ENCODE measurements at places on chromosomes 2 and 18.

DNA sequence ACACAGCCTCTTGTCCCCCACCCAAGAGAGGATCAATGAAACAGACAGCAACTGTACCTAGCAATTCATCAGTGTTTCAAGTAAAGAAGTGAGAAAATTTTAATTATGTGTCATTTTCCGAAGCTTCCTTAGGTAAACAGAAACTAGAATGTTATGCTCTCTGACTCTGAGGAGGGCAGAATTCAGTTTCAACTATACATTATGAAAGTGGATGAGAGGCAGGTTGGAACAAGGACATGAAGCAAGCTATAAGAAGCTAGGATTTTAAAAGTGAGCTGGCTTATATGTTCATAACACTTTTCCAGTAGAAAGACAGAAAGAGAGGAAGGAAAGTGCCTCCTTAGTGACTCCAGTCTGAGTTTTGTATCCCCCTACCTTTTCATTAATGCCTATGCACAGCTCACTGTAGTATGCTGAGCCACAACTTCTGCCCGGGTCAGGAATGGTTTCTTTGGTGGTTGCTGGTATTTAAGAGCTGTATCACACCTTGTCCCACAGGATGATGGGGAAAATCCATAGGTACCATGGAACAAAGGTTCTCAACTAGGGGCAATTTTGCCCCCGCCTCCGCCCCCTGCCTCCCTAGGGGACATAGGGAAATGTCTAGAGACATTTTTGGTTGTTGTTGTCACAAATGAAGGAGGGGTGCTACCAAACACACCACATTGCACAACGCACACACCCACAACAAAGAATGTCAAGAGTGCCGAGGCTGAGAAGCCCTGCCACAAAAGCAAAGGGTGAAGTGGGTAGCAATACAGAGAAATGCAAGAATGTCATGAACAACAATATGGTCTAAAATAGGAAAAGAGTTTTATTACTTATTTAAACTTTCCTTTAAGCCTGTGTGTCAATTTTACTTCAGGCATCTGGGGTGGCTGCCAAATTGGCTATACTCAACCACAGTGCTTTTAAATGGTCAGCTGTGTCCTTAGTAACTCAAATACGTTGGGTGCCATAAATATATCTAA, 161.0 kb upstream of the ZFP36L2 start:
- no peak for DNase-seq

- no peak for DNase-seq
Observed at GRCh38 chr2:78890935-78891334, 134.6 kb upstream of the REG3G start.

GRCh38 chr2:105488285-105488684, 89.4 kb upstream of the FHL2 start:
- DNase-seq, result no peak

DNA sequence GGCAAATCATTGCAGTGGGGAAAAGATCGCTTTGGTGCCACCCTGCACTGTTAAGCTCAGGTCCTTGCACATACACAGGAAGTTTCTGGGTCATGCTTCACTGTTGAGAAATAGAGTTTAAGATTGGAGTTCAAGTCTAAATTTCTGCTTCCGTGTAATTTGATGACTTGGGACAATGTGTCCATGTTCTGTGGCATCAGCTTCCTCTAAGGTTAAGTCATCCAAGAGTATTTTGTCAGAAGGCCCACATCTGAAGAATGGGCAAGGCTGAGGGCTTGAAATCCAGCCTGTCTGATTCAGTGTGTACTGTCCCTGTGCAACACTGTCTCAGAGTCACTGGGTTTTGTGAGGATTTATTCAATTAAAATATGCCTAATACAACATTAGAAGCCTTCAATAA, 880.7 kb downstream of the SUCLG1 start:
- DNase-seq, result no peak

GRCh38 chr2:17543848-17544247, 3.4 kb downstream of the VSNL1 start:
- no peak for DNase-seq

DNA sequence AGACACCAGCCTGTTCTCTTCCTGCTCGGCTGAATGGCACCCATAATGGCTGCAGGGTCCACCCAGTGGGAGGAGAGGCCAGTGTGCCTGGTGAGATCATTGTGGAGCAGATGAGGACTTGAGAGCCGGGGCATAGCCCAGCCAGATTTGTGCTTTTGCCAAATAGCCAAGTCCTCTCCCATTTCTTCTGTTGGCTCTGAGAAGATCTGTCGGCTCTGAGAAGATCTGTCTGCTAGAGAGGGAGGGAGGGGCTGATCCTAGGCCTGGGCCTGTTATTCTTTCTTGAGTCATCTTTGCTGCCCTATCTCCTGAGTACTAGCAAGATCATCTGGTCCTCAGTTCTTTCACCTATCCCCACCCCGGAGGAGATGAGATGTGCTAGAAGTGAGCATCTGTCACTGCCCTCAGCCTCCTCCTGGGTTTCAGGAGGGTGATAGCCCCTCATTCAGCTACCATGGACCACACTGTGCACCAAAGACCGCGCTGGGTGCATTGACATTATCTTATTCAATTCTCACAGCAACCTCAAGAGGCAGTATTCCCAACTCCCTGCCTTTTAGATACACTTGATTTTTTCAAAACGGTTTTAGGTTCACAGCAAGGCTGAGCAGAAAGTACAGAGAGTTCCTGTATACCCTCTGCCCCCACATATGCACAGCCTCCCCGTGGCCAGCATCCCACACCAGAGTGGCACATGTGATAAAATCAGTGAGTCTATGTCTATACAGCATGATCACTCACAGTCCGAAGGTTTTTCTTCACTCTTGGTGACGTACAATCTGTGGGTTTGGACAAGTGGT, 98.6 kb downstream of the CAPN13 start:
- no peak for DNase-seq

DNA sequence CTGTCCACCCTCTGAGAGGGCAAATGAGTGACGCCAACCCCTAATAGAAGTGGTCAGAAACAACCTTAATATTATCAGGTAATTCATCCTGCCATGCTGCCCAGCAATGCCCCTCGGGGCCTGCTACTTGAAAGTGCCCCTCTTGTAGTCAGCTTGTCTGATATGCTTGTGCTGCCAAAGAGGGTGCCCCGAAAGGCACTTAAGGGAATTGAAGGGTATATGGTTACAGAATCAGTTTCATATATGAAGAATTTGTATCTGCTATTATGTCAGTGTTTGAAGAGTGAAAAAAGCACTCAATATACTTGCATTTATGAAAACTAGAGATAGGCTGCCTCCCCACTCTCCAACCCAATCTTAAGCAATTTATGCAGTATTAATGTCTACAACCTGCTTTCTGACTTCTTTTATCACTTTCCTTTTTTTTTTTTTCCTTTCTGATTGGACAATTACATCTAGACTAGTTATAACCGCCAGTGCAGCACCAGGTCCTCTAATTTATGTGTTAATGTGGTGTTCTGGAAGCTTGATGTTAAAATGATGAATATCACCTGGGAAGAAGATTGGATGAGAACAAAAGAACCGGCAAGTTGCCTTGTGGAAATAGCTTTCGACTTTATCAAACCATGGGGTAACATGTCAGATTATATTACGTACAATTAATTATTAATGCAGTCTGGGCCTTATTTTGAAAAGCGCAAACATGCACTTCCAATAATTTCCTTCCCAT, 646.9 kb upstream of the ACVR2A start:
- DNase-seq, result no peak

GRCh38 chr2:120228503-120228902, 5.3 kb upstream of the TMEM185B start:
- no peak for DNase-seq

GRCh38 chr2:30371772-30372373, 75.2 kb upstream of the LCLAT1 start:
- DNase-seq, result no peak

- DNase-seq, result no peak
Observed at GRCh38 chr2:211766689-211767088, 771.9 kb downstream of the ERBB4 start.

- peak; percentile 1 for DNase-seq
Observed at GRCh38 chr2:188869550-188869949, 104.6 kb upstream of the COL3A1 start.

- DNase-seq, result no peak
Observed at GRCh38 chr2:159071190-159071915, 102.9 kb downstream of the TANC1 start.

- no peak for DNase-seq
Observed at GRCh38 chr2:12210016-12210933, 463.8 kb downstream of the LPIN1 start.

- DNase-seq, result no peak
Observed at GRCh38 chr2:131394147-131394931, 30.4 kb upstream of the RAB6D start.

DNA sequence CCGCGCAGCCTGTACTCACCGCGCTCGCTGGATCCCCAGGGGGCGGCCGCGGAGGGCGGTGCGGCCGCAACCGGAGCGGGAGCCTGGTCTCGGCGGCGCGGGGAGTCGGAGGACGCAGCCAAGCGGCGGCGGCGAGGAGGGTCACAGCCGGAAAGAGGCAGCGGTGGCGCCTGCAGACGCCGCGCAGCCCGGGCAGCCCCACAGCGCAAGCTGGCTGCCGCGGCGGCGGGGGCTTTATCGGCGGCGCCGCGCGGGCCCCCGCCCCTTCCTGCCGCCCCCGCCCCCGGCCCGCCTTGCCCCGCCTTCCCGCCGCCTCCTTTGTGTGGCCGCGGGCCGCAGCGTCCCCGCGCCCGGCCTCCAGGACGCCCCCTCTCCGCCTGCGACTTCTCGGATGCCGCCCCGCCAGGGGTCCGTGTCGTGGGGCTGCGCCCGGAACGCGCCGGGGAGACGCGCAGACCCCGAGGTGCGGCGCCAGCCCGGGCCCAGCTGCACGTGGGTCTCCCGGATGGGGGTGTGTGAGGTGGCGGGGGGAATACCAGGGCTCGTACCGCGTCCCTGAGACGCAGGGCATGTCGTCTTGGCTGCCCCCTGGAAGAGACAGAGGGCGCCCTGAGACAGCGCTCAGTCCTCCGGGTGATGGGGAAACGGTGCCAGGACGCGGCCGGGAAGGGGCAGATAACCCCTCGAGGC, at the start of gene SERPINE2:
Gene SERPINE2 (minus strand): TSS at position 207 of the 690 bp plus-strand sequence. CDS start 37,386 bp downstream, outside the sequence.
- DNase-seq, result peak; percentile 84

DNA sequence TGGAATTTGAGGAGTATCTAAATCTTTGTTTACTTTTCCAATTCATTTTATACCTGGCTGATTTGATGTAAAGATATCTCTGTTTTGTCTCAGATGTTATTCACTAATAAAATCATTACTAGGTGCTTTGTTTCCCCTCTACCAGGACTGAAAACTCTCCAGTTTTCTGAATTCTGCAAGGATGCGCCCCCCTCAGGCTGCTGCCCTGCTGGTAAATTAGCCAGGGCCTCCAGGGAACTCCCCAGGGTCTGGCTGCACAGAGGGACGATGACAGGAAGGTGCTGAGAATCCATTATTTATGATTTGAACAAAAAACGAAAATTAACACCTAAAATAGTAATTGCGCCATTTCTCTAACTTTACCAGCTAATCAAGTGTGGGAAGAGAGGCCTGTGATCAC, 541.2 kb upstream of the POU3F3 start:
- no peak for DNase-seq

- no peak for DNase-seq
Observed at GRCh38 chr18:13934676-13935075, 19.3 kb upstream of the MC2R start.

- DNase-seq, result no peak
Observed at GRCh38 chr2:191539068-191539467, 138.9 kb upstream of the NABP1 start.

GRCh38 chr2:13696601-13697000, 935.9 kb upstream of the LRATD1 start:
- DNase-seq, result no peak

DNA sequence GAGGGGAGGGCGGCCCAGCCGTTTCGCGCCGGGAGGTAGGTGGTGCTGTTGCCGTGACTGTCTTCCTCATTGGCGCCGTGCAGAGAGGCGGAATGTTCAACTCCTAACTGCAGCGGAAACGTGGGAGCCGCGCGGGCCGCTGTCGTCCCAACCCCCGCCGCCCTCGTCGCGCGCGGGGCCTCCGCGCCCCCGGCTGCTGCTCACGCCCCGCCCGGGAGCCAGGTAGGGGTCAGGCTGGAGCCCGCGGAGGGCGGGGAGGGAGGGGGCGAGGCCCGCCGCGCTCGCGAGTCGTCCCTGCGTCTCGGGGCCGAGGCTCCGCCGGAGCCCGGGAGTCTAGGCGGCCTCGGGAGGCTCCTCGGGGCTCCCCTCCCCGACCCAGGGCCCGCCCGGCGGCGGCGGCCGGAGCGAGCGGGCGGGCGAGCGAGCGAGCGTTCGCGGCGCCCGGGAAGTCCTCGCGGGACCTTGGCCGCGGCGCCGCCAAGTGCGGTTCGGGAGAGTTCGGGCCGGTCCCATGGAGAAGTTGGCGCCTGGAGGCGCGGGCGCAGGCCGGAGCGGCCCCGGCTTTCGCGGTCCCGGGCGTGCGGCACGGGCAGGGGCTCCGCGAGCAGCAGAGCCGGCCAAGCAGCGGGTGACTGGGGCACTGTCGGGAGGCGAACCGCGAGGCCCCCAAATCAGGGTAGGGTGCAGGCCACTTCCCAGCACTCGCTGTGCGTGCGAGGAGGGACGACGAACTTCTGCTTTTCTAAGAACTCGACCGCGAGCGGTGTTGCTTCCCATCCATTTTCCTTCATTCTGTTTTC, at the start of gene MAP3K20:
Gene MAP3K20 (plus strand): TSS at position 66 of the 800 bp plus-strand sequence. CDS start 15,186 bp downstream, outside the sequence.
- DNase-seq, result peak; percentile 42

GRCh38 chr18:62144338-62144737, 42.5 kb downstream of the PIGN start:
- DNase-seq, result no peak

GRCh38 chr2:207260947-207261346, 95.2 kb upstream of the KLF7 start:
- DNase-seq, result no peak

GRCh38 chr2:224969633-224970260, 72.5 kb downstream of the DOCK10 start:
- DNase-seq, result no peak

DNA sequence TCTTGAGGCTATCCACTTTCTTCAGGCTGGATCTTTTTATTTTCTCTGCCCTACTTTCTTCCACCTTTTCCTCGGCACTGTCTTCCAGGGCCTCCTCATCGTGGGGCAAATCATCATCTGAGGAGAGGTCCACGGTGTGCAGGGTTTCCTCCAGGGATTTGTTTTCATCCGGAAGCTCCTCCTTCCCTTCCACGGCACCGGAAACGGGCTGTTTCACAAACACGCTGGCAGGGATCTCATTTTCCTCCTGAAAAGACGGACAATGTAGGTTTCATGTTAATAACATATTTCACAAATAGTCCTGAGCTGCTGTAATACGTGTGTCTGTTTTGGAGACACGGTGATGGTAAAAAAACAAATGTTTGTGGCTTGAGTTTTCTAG, 10.4 kb downstream of the CAVIN2 start:
- DNase-seq, result no peak

DNA sequence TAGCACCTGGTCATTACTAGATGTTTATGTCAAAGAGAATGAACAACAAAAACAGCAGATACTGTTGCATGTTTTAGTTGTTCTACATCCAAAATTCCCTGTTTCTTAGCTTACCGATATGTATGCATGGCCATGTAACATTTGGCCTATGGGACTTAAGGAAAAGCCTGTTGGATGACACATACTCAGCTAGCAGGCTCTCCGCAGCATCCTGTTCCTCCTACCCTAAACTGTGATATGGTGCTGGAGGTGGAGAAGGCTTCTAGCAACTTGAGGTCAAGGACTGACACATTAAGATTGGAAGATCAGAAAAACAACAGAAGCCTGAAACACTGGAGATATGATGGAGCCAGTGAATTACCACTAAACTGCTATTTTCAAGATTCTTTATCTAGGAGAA, 537.8 kb downstream of the LRRTM4 start:
- no peak for DNase-seq
